ENCODE measurements at places on chromosomes 11 and 22.
A peak's percentile ranks its signal among the peaks of the same experiment; 100 is the strongest.

- DNase-seq: peak; percentile 92
These were observed 453.5 kb downstream of the MIAT start for GRCh38 chr22:27110665-27111451.

DNA sequence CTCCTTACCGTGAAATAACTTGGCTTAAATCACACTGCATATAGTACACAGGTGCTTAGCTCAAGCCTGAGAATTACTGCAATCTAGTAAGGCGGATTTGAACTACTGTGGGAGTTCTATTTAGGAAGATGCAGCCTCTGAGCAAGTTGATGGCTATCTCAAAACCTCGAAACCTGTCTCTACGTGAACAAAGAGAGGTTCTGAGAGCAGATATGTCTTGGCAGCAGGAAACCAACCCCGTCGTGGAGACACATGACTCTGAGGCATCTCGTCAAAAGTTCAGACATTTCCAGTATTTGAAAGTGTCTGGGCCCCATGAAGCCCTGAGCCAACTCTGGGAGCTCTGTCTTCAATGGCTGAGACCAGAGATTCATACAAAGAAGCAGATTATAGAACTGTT is 5.9 kb downstream of the ZNF215 start:
- no peak for DNase-seq

DNA sequence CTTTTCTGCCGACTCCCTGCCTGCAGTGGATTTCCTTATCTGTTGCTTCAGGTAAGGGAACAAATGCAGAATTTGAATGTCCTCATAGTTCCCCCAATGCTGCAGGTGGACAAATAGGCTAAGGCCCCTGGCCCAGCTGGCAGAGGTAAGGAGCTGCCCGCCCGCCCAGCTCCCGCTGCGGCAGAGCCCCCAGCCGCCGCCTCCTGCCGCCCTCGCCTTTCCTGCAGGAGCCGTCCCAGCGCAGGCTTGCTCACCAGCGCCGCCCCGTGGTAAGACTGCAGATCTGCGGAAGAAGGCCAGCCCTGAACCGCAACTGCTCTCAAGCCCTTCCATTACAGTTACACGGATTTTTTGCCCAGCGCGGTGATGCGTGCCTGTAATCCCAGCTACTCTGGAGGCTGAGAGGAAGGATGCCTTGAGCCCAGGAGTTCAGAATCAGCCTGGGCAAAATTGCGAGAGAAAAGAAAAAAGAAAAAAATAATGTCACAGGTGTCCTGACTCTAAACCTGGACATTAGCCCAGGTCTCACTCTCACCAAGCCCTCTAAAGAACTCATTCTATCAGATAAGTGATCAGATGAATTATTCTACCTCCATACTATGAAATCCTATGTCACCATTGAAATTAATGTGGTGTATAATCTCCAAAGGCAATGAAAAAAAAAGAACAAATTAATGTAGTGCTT is 51.2 kb upstream of the EMID1 start:
- DNase-seq: peak; percentile 59

- no peak for DNase-seq
These were observed 33.5 kb downstream of the ELFN2 start for GRCh38 chr22:37393746-37394145.

DNA sequence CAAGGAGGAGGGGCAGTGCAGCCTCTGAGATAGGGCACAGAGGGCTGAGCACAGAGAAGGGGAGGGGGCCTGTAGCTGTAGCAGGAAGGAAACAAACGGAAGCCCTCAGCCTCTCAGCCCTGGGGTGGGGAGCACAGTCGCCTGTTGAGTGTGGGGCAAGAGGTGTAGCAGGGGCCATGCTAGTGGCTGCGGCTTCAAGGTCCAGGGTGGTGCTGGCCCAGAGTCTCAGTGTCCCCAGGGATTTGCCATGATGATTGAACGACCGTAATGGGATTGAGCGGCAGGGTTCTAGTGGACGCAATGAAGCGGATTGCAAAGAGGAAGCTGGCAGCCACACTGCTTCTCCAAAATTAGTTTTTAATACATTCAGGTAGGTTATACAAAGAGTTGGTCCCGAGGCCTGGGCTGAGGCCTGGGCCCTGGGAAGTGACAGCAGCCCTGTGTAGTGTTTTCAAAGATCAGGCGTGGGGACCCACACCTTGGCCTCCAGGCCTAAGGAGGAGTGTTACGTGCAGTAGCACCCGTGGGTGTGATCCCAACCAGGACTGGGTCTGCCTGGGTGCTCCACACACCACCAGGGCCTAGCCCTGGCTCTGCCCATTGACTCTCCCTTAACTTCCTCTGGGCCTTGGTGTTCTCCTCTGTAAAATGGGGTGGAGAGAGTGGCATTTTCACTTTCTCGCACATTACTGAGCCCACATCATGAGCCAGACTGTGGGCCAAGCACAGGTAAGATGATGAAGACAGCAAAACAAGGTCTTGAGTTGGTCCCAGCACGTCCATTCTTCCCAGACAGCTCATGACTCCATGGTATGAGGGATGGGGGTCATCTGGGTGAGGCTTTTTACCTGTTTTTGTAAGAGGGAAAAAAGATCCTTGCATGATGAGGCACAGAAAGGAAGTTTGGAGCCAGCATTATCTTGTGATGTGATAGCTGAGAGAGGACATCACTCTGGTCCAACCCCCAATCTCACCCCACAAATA is 13.1 kb downstream of the LRRC32 start:
- no peak for DNase-seq

DNA sequence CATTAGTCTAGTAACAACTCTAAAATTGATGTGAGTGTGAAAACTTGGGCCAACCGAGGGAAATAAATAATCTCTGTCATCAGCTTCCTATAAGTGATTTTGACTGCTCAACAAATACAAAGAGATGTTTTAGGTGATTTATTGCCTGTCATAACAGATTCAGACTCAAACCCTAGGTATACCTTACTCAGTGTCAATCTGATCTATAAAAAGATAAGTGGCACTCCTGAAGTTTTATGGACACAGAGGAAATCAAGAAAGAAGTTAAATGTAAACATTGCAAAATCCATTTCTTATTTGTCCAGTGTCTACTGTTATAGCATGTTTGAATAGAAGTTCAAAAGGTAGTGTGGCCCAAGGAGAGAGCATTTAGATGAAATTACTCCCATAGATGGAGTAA is 30.4 kb upstream of the TYR start:
- DNase-seq: no peak

GRCh38 chr11:121448431-121448941 is 3.6 kb upstream of the SORL1 start:
- DNase-seq: no peak

GRCh38 chr22:46749682-46750529 is 11.9 kb upstream of the CERK start:
- no peak for DNase-seq

DNA sequence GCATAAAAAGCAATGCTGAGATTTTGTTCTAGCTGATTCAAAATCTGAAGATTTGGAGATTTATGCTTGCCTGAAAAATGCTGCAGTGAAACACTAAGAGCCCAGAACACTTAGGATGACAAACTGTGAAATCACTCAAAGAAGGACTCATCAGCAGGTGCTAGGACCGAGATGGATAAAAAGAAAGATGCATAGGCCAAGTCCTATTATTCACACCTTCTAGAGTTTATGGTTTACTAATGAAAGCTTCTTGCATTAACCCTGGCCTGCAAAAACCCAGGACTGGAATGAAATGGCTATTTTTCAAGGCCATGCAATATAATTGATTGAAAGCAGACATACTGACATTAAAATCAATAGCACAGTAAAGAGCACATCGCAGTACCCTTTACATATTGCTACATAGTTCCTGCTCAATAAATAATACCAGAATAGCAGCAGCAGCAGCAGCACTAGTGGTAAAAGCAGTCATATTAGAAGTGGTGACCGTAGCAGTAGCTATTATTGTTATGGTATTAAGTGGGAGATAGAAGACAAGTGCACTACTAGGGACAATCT is 161.7 kb downstream of the RAB38 start:
- DNase-seq: no peak

DNA sequence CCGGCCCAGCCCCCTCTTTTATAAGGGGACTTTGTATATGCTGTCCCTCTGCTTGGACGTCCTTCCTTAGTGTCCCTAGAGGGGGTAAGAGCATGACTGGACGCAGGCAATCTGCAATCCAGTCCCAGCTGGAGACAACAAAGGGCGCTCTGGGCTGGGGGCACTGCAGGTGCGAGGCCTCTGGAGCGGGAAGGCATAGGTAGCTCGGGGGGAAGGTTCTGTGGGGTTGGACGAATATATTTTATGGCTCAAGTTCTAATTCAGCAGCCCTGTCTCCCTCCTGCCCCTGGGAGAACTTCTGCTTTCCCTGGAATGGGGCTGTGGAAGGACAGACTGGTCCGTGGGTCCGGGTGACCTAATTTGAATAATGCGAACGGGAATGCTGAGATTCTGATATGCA is 40.0 kb downstream of the KCNJ4 start:
- DNase-seq: no peak

- DNase-seq: no peak
These were observed 10.8 kb downstream of the DRD2 start for GRCh38 chr11:113464416-113464815.
